ENCODE measurements at places on chromosomes 16 and 17. TPM values are rescaled to one million over a fixed set of nuclear protein-coding genes. Genes with fewer than 3 reads are reported as not detected.

Gene KRT10
- total RNA-seq: 0.98 TPM

Gene PNMT
- not detected for total RNA-seq

Gene DBNDD1
- 13.6 TPM for total RNA-seq

Gene C1QTNF8
- not detected for total RNA-seq

Gene CTU2
- total RNA-seq: 36.6 TPM

Measured in vein endothelial cell (primary cell).